Hematopoietic multipotent progenitor cell treated with erythropoietin and hydrocortisone succinate and interleukin-3 and kit ligand, for 8 days (in vitro differentiated cells): ENCODE measurements at places on chromosomes 2 and 18.
A peak's percentile ranks its signal among the peaks of the same experiment; 100 is the strongest.

DNA sequence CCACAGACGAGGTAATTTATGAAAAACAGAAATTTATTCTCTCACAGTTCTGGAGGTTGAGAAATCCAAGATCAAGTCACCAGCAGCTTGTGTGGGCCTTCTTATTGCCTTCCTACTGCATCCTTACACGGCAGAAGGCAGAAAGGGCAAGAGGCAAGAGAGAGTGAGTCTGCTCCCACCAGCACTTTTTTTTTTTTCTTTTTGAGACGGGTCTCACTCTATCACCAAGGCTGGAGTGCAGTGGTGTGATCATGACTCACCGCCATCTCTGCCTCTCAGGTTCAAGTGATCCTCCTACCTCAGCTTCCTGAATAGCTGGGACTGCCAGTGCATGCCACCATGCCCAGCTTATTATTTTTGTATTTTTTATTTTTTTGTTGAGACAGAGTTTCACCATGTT lies 78.5 kb upstream of the HK2 start:
- DNase-seq: no peak

GRCh38 chr2:240877460-240878340 lies 9.1 kb downstream of the AGXT start:
- DNase-seq: no peak

DNA sequence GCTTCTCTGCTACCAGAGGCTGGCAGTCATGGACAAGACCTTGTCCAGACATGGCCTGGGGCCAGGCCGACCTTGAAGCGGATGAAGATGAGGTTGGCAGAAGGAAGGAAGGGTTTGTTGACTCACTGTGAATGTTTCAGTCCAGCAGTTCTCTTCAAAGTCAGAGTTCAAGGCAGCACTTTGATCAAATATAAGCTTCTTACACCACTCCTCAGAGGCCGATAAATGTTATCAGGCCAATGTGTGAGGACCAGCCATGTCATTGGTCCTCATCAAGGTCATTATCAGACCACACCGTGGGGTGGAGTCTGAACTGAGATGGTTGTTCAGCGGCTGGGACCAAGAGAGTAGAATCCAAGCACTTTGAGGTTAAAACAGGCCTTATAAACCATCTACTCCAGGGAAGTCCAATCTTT lies 35.5 kb downstream of the QPCT start:
- DNase-seq: no peak

DNA sequence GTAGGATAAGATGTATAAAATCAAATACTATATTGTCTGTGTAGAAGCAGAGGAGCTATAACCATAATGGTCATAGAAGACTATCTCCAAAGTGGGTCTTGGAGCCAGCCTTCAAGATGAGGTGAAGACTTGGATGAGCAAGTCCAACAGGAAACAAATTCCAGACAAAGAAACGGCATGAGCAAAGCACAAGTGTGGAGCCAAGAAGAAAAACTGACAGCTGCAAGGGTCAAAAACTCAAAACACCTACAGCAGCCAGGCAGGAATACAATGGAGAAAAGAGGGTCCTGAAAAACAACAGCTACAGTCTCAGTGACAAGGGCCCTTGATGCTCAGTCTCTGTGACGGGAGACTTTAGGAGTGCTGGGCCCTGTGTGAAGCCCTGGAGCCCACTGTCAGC lies 102.4 kb downstream of the STK39 start:
- no peak for DNase-seq

- no peak for DNase-seq
Measured at GRCh38 chr2:77488141-77488540, 34.0 kb downstream of the LRRTM4 start.

DNA sequence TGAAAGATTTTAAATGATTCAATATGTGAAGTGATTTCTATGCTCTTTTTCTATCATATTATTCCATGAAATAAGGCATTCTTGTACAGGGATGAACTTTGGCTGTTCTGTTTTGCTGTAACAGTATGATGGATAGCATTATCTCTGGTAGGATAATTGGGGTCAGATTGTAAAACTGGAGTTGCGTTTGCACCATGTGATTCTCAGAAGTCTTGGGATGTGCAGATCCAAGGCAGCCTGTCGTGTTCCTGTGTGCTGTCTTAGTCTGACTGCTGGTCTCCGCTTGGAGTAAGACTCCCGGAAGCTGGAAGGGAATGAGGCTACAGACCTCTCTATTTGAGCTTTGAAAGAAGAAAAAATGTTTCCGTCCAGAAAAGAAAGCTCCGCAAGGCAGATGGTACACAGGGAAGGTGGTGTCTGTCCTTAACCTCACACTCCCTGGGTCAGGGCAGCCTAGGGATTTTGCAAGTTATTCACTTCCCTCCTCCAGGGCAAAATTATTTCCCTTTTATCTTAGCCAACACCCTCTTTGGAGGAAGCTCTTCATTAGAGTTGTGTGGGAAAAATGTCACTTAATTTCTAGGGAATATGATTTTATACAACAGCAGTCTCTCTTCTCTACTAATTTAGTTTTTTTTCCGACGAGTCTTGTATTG lies 250.6 kb downstream of the PTPRM start:
- DNase-seq: no peak

- DNase-seq: no peak
Measured at GRCh38 chr2:150165442-150165841, 322.0 kb downstream of the RND3 start.

GRCh38 chr2:85536479-85536878 lies 2.5 kb upstream of the MAT2A start:
- no peak for DNase-seq

GRCh38 chr18:57940166-57940660 lies 103.8 kb upstream of the NEDD4L start:
- DNase-seq: no peak

DNA sequence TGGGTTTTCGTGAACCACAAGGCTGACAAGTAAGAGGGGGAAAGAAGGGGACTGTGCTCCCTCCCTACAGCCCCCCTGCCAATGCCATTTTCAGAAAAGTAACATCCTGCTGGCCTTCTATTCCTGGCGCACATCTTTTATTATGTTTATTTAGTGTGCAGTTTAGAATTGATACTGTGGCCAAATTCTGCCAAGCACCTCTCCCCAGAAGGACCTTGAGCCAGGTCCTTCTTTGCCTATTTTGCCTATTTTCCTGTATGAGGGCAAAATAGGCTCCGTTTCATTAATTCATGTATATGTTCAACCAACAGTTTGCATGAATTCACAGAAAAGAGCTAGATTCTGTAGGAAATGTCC lies 136.0 kb downstream of the MYO3B start:
- no peak for DNase-seq

- DNase-seq: peak; percentile 56
Measured at GRCh38 chr2:88669482-88670214, 21.8 kb upstream of the RPIA start.

DNA sequence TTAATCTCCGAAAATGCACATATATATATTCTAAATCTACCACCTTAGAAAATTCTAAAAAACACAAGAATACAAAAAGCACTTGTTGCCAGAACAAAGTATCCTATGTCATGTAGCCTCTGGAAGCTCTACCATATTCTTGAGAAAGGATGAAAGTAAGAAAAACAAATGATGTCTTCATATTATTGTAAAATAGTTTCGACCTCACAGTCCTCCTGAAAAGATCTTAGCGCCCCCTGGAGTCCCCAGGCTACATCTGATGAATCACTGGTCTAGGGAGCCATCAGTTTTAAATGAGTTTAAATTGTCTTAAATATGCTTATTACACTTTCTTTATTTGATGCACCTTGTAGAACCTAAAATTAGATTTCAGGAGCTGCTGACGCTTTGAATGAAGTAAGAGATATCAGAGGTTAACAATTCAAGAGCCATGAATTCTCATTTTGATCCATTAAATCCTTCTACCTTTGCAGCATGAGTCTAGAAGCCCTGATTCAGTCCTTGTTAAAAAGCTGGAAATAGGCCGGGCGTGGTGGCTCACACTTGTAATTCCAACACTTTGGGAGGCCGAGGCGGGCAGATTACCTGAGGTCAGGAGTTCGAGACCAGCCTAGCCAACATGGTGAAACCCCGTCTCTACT lies 138.8 kb downstream of the MCFD2 start:
- DNase-seq: peak; percentile 70

GRCh38 chr18:75083761-75084160 lies 125.2 kb downstream of the PTGR3 start:
- no peak for DNase-seq

- no peak for DNase-seq
Measured at GRCh38 chr2:38788306-38788705, 10.3 kb downstream of the GEMIN6 start.

GRCh38 chr2:187573722-187574121 lies 19.5 kb upstream of the TFPI start:
- no peak for DNase-seq

DNA sequence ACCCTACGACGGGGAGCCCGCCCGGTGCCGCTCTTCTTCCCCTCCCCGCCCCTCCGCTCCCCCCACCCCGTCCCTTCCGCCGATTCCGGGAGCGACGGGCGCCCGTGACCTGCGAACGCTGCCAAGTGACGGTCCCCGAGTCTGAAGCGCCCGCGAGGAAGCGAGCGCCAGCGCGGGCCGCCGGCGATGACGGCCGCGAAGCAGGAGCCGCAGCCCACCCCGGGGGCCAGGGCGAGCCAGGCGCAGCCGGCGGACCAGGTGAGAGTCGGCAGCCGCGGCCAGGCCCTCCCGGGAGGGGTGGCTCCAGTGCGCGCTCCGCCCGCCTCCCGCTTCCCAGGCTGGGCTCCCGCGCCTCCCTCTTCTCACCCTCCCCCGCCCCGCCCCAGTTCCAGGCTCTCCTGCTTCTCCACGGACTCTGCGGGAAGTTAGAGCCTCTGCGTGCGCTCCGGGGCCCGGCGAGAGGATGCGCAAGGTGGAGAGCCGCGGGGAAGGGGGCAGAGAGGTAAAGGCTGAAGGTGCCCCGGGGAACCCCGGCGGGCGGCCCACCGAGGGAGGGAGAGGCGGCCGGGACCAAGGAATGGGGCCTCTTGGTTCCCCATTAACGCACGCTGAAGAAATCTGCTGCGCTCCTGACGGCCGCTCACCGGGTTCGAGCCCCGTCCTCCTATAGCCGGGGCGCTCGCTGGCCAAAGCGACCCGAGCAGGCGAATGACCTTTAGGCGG lies 719.5 kb downstream of the DPP10 start:
- no peak for DNase-seq

DNA sequence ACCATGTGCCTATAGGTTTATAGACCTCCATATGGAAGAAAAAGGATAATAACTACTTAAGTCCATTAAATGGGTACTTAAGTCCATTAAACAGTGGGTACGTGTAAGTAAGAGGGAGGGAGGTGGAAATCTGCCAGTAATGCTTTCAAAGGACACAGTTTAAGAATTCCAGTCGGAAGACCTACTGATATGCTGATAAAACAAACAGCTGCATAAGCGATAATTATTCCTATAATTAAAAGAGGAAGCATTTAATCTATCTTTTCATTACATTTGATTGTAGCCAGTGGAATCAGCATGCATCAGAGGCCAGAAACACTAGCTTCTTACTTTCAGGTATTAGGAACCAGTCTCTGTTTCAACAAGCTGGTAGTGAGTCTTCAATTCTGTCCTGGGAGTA lies 96.4 kb upstream of the DDX18 start:
- DNase-seq: no peak

- no peak for DNase-seq
Measured at GRCh38 chr2:235511751-235512698, 18.2 kb downstream of the AGAP1 start.

DNA sequence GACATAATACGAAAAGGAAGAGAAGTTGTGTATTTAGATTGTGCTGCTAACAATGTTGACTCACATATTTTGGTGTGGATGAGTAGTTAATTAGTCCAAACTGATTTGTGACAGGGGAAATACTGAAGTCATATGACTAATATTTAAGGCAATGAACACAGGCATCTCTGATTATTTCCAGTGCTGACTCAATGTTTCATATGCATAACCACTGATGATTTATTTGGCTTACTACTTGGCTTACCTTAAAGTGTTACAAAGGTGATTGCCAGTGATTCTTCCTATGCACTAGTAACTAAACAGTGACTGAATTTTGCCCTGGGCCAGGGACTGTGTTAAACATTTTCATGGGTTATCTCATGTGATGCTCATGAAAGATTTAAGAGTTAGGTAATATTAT lies 722.6 kb downstream of the METTL4 start:
- DNase-seq: no peak

DNA sequence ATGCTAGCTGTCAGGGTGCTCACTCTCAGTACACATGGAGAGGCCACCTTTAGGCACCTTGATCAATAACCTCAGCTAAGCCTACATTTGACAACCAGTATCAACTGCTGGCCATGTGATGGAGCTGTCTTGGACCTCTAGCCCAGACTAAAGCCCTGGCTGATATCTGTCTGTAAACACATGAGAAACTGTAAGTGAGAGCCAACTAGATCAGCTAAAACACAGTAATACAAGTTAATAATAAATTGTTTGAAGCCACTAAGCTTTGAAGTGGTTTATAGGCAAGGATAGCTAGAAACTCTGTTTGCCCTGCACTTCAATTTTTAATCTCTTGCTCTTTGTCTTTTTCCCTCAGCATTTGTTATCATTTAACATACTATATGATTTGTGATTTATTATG lies 407.1 kb downstream of the SPAG16 start:
- no peak for DNase-seq

DNA sequence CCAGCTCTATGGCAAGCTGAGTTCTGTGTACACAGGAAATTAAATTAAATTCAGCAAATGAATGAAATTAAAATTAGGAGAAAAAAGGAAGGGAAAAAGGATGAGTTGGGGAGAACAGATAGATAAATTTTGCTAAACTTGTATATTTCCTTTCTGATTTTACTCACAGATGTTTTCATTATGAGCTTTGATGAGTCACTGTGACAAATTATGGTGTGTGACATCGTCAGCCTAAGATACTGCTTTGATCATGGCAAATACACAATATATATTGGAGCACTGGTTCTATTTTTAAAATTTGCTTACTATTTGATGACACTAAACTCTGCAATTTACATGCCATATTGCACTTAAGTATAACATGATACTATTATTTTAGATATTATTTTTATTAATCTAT lies 464.6 kb upstream of the SPHKAP start:
- no peak for DNase-seq
